ENCODE measurements at places on chromosomes 7 and 10. TPM values are rescaled to one million over a fixed set of nuclear protein-coding genes. Genes with fewer than 3 reads are reported as not detected.

DNA sequence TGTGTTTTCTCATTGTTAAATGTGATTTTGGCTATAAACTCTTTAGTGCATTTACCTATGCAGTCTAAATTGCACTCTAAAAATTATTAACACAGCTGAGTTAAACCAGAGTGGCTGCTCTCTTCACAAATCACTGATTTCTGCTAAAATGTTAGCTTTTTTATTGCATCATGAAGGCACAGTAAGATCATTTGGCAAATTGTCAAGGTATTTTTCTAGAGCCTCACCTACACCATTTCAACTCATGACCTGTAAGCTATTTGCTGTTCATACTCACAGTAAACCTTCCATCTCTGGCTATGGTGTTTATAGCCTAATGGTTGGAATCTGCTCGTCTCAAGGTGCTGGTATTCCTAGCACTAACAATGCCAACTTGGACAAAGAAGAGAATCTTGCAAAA lies 25.7 kb downstream of the NDUFB2 start:
- DNase-seq: no peak

The FAM131B gene
- polyA plus RNA-seq: 0.29 TPM

GRCh38 chr10:7409732-7410168 lies 1.1 kb downstream of the SFMBT2 start:
- no peak for DNase-seq

- DNase-seq: no peak
Observed at GRCh38 chr7:68980011-68980410, 618.3 kb upstream of the AUTS2 start.

DNA sequence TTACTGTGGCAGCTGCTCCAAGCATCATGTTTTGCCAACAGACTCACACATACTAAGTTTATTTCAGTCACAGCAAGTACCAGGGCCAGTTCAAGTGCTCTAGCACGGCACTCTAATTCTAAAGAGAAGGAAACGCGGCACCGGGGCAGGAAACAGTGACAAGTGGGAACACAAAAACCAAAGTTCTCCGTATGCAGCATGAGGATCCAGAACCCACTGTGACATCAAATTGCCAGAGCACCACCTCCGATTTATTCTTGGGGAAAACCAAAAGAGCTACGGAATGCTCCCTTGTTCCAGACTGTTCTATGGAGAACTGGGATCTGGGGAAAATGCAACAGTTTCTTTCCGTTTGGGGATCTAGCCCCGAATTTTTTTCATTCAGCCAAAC lies 448 bp upstream of the PTER start:
- no peak for DNase-seq

DNA sequence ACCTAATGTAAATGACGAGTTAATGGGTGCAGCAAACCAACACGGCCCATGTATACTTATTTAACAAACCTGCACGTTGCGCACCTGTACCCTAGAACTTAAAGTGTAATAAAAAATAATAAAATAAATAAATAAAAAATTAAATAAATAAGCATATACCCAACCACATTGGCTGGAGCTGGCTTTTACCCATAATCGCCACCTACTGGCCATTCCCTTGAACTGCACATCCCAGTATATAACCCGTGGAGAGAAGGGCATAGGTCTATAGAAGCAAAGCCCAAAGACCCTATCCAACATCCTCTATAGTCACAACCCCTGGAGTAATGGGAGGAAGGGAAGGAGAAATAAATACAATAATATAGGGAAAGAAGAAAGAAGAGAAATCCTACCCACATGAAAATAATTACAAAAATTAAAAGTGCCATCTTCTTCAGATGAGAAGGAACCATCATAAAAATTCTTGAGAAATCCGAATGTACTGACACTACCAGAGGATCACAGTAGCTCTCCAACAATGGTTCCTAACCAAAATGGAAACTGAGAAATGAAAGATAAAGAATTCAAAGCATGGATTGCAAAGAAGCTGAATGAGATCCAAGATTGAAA lies 65.6 kb downstream of the TWIST1 start:
- no peak for DNase-seq

GRCh38 chr10:96968682-96969423 lies 136.8 kb downstream of the LCOR start:
- no peak for DNase-seq

- no peak for DNase-seq
Observed at GRCh38 chr7:37344886-37345579, 103.6 kb downstream of the ELMO1 start.

- DNase-seq: no peak
Observed at GRCh38 chr7:151550656-151551286, 31.1 kb upstream of the RHEB start.

DNA sequence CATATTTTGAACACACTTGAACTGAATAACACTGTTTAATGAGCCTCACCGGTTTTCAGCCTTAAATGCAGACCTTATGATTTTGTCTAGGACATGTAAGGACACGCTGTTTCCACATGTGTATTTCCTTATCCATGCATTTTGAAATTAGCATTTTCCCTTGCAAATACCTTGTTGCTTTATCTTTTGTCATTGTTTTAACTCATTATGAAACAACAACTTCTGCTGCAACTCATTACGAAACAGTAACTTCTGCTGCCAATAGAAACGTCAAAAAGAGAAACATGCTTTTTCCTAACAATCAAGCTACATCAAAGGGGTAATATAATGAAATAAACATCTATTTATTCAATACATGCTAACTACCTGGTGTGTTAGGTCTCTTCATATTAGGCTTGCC lies 322.0 kb downstream of the AGMO start:
- no peak for DNase-seq

The SYT15 gene
- 1.2 TPM for polyA plus RNA-seq

The ATRNL1 gene
- 42.4 TPM for polyA plus RNA-seq

GRCh38 chr10:117178190-117178589 lies 19.1 kb upstream of the KCNK18 start:
- DNase-seq: no peak

DNA sequence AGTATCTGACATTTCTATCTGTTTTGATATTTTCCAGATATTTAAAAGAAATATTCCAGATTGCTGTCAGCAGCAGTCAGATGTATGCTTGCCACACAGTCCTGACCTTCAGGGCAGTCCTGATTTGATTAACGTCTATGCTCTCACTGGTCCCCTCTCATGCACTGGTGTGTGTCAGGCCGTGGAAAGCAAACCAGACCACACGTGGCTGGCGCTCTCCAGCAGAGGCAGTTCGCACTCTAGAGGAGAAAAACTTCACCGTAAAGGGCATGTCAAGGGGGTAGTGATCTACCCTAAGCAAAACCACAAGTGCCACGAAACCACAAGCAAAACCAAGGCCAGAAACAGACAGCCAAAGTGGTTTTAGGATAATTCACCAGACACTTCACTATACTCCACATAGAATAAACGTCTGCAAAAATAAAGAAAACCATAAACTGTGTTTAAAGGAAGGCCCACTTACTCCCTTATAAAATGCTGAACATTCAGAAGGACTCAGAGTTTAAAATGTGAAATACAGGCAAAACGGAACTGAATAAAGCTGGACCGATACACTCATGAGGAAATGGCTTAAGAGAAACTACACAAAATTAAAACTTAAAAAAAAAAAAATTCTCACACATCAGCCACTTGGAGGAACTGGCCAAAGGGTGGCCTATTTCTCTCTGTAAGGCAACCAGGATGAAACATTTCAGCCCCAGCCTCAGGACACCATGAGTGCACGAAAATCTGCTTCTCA lies 26.4 kb downstream of the PARP12 start:
- DNase-seq: no peak

- no peak for DNase-seq
Observed at GRCh38 chr10:33858326-33858725, 523.9 kb upstream of the NRP1 start.

DNA sequence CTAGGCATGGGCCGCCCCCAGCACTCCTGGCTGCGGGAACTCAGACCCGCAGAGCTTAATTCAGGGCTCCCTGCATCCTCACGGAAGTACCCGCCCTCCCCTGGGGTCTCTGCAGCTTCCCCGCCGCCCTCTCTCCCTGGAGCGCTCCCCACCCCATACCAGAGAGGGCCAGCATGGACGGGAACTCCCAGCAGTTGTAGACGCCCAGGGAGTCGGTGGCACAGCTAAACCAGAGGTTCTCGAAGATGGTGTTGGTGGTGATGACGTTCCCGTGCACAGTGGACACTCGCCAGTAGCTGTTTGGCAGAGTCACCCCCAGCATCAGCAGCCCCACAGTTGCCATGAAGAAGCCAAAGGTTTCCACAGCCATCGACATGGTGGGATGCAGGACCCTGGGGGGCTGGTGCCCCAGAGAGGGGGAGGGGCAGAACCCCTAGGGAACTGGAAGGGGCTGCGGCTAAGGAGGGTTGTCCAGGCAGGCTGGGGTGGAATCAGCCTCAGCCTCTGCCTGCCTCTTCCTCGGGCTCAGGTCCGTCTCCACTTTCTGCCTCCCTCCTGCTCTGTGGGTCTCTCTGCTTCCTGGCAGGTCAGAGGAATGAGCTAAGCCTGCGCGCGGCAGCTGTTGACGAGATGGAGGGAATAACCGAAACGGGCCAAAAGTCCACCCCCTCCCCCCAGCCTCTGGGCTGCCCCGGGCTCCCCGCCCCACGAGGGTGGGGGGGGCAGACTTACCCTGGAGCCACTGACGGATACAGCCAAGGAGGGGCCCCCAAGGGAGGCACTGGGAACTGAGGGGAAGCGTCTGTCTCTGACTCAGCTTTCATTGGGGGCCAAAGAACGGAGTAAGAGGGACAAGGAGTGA lies at the start of gene CLDN15:
Gene CLDN15 (minus strand): TSS at position 597 of the 862 bp plus-strand sequence. CDS start 221 bp downstream, at position 376.
- peak; percentile 82 for DNase-seq

DNA sequence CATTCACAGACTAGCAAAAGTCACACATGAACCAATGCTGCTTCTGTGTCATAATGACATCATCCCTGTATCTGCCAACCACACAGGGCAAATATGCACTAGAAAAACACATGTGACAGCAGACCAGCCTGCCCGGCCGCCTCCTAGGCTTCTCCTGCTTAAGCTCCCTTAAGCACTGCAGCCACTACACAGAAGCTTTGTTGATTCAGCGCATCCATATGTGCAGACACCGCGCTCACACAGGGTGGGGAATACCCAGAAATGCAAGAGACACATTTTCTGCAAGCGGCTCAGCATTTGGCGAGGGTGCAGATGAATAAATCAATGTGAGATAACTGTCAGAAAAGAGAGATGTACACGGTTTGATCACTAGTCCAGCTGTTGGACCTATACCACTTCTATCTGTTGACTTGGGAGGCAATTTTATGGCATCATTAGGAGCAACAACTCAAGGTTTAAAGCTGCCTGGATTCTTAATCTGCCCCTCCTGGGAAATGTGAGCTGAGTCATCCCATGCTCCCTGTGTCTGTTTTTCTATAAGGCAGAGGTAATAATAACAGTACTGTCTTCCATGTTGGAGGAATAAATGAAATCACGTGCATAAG lies 33.4 kb downstream of the CPXM2 start:
- no peak for DNase-seq

The PVRIG gene
- 0.21 TPM for polyA plus RNA-seq

The CUBN gene
- polyA plus RNA-seq: 1.9 TPM

The NFE2L3 gene
- 1.4 TPM for polyA plus RNA-seq

The DRGX gene
- polyA plus RNA-seq: not detected

DNA sequence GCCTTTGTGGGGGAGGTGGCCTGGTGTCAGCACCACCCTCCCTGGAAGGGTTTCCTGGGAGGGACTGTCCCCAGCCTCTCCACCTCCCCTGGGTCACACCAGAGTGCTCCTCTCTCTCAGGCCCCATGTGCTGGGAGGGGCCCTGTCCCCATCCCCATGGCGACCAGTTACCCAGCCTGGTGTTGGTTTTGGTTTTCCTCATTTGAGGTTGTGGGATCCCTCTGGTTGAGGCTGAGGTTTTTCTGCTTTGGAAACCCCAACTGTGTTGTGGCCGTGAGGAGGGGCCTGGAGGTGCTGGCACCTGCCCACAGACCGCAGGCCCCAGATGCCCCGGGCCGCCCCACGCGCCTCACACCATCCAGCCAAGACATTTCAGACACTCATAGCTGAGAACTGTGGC lies 106.3 kb downstream of the GRK5 start:
- no peak for DNase-seq

The PGAM1 gene
- 114 TPM for polyA plus RNA-seq

DNA sequence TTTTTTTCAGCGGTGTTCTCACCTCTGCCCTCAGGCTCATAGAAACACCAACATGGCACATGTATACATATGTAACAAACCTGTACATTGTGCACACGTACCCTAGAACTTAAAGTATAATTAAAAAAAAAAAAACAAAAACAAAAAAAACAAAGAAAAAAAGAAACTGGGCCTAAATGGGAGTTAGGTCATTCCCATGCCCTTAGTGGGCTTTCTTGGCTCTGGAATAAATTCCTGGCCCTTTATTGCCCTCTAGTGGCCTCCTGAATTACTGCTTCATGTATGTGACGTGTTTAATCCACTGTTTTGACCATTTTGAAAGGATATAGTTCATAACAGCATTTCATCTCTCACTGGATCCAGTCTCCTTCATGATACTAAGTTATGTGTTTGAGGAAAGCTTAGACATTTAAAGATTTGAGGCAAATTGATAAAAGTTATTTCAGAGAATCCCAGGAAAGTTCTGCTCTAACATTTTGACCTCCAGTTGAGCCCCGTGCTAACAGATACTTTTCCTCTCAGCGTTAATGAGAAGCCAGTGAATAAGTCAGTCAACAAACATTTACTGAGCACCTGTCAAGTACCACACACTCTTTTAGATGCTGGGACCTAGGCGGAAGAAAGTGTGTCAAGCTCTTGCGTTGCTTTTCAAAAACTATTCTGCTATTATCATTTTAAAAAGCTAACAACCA lies 54.7 kb upstream of the SYPL1 start:
- DNase-seq: peak; percentile 67

DNA sequence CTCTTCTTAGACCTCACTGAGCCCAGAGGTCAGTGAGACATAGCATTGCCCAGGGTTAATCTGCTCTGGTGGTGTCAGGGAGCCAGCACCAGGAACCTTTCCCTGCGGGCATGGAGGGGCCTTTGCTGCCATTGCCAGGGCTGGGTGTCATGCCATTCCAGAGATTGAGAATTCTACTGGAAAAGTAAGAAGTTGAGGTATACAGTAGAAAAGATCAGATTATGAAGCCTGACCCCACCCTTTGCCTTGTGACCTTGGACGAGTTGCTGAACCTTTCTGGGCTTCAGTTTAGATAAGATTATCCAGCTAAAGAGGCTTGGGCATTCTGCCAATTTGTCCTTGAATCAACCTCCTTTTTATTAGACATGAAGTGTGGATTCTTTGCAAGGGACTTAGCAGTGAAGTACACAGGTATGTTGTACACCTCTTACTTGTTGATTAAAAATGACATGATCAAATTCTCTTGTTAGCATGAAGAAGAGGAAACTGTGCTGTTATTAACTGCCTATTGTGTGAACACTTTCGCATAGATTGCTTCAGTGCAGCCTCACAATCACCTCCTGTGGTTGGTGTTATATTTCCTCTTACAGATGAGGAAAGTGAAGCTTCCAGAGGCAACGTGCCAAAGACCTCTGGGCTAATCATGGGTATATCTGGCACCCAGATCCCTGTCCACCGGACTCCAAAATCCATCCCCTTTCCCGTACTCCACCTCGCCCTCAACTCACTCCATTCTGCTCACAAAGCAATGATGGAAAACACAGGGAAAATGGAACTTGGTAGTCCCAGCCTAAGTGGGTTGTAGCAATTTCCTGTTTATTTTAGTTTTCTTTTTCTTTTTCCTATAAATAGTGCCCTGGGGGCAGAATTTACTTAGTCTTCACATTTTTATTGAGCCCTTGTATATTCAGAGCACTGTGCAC lies 151.3 kb downstream of the CAMK1D start:
- no peak for DNase-seq

All from ovary (tissue), 10 donors.